Left ventricle myocardium inferior (tissue), 1 donor: ENCODE measurements at places on chromosomes 11 and 22.

GRCh38 chr22:17964643-17965042 is 59.7 kb downstream of the MICAL3 start:
- H3K4me3 ChIP-seq = no peak overlapping the region
- H3K27me3 ChIP-seq = no peaks in the 10 kb centered on the region
- peak overlapping the region; percentile 55 for H3K27ac ChIP-seq
- no peaks in the 10 kb centered on the region for H3K36me3 ChIP-seq

GRCh38 chr11:135027461-135027860 is 615.4 kb upstream of the B3GAT1 start:
- no peak overlapping the region for H3K27ac ChIP-seq
- DNase-seq = no peak
- H3K4me1 ChIP-seq = no peaks in the 10 kb centered on the region
- peaks cover 19% of the 10 kb centered on the region for H3K27me3 ChIP-seq
- H3K4me3 ChIP-seq = no peak overlapping the region
- H3K36me3 ChIP-seq = no peaks in the 10 kb centered on the region

GRCh38 chr22:49300951-49301397 is 526.7 kb downstream of the BRD1 start:
- peaks cover 75% of the 10 kb centered on the region for H3K27me3 ChIP-seq
- DNase-seq = no peak
- H3K27ac ChIP-seq = no peak overlapping the region
- no peaks in the 10 kb centered on the region for H3K36me3 ChIP-seq
- no peak overlapping the region for H3K4me3 ChIP-seq

DNA sequence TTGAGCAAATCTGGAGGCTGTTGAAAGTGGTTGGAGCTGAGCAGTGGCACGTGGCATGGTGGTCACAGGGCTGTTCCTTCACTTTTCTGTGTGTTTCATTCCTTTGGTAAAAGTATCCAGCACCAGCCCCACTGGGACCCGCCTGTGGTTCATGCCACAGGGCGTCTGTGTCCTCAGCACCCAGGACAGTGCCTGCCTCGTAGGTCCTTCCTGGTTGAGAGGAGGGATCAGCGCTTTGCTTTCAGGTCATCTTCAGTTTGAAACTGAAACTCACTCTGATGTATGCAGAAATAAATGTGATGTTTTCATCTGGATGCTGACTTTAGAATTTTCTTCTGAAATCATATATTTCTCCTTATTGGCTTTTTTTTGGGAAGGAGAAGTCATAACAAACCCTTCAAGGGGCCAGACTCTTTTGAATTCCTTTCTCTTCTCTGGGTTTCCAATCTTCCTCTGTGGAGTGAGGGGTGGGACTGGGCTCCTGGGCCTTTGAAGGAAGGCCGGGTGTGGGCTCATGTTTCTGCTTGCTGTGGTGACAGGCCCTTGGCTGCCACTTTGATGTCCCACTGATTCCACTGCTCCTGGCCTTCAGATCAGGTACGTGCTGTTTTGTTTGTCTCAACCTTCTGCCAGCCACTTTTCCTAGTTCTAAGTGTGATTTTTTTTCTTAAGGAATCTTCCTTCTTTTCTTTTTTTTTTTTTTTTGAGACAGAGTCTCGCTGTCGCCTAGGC is 26.2 kb downstream of the TBC1D22A start:
- H3K4me3 ChIP-seq = no peak overlapping the region
- H3K27ac ChIP-seq = no peak overlapping the region
- peaks cover 7% of the 10 kb centered on the region for H3K36me3 ChIP-seq
- no peaks in the 10 kb centered on the region for H3K27me3 ChIP-seq

- H3K36me3 ChIP-seq = no peaks in the 10 kb centered on the region
- H3K4me3 ChIP-seq = no peak overlapping the region
- H3K4me1 ChIP-seq = no peaks in the 10 kb centered on the region
- no peak for DNase-seq
Measured at GRCh38 chr11:70910835-70911234, 341.5 kb downstream of the SHANK2 start.

DNA sequence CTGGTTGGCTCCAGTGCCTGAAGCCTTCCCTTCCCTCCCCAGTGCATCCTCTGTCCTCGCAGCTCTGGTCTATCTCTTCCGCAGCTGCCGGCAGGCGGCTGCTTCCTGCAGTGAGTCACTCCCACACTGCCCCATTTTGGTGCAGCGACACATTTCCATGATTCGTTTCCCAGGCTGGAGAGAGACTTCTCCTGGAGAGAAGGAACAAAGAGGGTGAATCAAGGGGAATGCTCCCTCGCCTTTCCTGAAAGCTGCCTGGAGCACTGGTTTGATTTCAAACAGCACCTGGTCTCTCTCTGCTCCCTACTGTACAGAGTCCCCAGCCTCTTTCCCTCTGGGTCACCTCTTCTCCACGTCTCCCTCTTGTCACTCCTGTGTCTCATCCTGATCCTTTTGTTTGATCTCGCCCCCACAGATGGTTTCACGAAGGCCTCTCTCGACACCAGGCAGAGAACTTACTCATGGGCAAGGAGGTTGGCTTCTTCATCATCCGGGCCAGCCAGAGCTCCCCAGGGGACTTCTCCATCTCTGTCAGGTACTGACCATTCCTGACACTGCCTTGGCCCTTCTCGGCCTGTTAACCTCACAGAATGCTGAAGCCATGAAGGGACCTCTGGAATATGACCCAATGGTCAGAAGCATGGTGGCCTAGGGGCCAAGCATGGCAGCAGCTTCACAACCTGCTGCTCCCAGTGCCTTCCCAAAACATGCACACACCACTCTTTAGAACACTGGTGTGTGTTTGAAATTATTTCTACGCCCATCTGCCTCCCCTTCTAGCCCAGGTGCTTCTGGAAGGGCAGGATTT is at the start of gene TMA7B:
Gene TMA7B (plus strand): TSS at position 758 of the 808 bp plus-strand sequence. CDS start 3,978 bp downstream, outside the sequence.
- no peak for DNase-seq
- H3K4me3 ChIP-seq = no peak within 1 kb of the TSS
- peaks cover 9% of the 10 kb centered on the region for H3K4me1 ChIP-seq

DNA sequence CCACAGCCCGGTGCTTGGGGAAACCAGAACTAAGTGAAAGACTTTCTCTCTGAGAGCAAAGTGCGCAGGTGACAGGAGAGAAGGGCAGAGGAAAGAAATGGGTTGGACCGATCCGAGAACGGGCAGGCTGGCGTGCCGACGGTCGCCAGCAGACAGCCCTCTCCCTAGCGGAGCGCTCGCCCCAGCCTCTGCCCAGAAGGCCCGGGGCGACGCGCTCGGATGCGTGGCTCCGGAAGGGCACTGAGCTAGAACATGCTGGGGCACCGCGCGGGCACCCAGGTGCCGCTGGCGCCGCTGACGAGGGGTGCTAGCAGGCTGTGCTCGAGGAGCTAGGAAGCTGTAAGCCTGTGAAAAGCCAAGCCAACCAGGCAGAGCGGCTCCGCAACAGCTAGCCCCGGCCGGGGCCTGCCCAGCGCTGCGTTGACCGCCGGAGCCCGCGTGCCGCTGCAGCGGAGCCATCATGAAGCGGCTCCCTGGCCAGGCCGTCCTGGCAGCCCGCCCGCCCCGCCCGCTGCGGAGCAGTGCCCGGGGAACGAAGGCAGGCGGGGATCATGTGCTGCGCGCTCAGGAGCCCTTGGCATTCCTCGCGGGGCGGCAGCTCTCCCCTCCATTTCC is 22.1 kb upstream of the RRAS2 start:
- H3K36me3 ChIP-seq = no peaks in the 10 kb centered on the region
- peak overlapping the region; percentile 91 for H3K27ac ChIP-seq
- peaks cover 18% of the 10 kb centered on the region for H3K27me3 ChIP-seq
- H3K4me3 ChIP-seq = peak overlapping the region; percentile 68
